CD4-positive, alpha-beta T cell treated with Interleukin-6 at 100 ng/mL for 8 hours (primary cell): ENCODE measurements at places on chromosomes 12 and 14.

GRCh38 chr12:7972734-7973456 is 36.9 kb upstream of the SLC2A3 start:
- no peak for DNase-seq

DNA sequence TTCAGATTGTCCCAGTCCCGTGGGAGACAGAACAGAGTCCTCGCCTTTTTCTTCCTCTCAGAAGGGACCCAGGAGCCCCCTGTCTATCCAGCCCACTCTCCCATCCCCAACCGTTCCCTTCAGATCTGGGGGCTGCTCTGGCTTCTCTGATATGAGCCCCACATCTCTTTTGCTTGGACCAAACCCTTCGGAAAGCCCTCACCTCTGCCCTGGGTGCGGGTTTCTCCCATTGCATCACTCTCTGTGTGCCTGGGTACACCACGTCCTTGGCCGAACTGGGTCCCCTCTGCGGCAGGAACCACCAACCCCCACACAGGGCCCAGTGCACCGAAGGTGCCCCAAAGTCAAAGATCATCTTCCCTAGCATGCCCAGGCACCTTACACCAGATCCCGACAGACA is 87.8 kb downstream of the DICER1 start:
- DNase-seq = no peak

- DNase-seq = no peak
Observed at GRCh38 chr12:31018790-31019505, 54.7 kb upstream of the DDX11 start.

GRCh38 chr12:71492604-71493003 is 53.0 kb downstream of the LGR5 start:
- DNase-seq = no peak

GRCh38 chr12:111598637-111599452 is at the start of gene ATXN2:
Gene ATXN2 (minus strand): TSS chr12:111599315. CDS start chr12:111599034, 281 bp downstream.
- DNase-seq = peak; percentile 62
